Right ventricle myocardium superior (tissue), 1 donor: ENCODE measurements at places on chromosomes 3 and 15. TPM values are rescaled to one million over a fixed set of nuclear protein-coding genes. Genes with fewer than 3 reads are reported as not detected.

KLHL24 gene
- total RNA-seq: 249 TPM

GRCh38 chr15:61651267-61651666, 409.0 kb downstream of the VPS13C start:
- no peak for DNase-seq

GRCh38 chr3:47841786-47842349, 38.9 kb downstream of the DHX30 start:
- DNase-seq: no peak

GRCh38 chr15:40443255-40443654, 2.5 kb downstream of the BAHD1 start:
- DNase-seq: no peak
